ENCODE measurements at places on chromosomes 1 and 21.

GRCh38 chr1:243393096-243393495 is 137.3 kb downstream of the SDCCAG8 start:
- no peak for DNase-seq

GRCh38 chr1:61461406-61462384 is 263.2 kb downstream of the TM2D1 start:
- no peak for DNase-seq

- no peak for DNase-seq
These were observed 32.8 kb upstream of the ABCD3 start for GRCh38 chr1:94385308-94385929.

DNA sequence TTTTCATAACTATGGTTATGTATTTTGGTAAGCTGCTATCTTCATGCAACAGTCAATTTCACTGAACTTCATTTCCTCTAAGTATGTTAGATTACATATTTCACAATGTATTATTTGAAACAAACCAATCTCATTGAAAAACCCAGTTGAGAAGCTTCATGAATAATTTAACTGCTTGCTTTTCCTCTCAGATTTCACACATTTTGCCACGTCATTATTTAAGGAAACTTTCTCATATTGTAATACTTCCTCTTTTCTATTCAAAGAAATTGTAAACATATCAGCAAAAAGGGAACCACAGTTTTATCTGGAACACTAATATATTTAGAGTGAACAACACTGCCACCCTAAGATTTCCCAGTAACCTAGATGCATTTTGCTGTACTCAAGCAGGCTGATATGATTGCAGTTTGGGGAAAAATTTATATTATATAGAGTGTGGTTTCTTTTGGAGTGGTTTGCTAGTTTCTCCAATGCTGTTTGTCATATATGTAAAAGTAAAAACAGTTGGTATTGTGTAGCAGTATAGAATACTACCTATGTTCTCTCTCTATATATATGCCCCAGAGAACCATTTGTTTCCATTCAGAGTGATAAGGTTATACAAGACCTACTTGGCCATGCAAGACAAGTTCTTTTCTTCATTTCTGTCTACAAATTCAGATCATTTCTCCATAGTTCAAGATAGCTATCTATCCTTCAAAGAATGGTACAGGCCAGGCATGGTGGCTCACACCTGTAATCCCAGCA is 28.4 kb upstream of the AHCTF1 start:
- no peak for DNase-seq

DNA sequence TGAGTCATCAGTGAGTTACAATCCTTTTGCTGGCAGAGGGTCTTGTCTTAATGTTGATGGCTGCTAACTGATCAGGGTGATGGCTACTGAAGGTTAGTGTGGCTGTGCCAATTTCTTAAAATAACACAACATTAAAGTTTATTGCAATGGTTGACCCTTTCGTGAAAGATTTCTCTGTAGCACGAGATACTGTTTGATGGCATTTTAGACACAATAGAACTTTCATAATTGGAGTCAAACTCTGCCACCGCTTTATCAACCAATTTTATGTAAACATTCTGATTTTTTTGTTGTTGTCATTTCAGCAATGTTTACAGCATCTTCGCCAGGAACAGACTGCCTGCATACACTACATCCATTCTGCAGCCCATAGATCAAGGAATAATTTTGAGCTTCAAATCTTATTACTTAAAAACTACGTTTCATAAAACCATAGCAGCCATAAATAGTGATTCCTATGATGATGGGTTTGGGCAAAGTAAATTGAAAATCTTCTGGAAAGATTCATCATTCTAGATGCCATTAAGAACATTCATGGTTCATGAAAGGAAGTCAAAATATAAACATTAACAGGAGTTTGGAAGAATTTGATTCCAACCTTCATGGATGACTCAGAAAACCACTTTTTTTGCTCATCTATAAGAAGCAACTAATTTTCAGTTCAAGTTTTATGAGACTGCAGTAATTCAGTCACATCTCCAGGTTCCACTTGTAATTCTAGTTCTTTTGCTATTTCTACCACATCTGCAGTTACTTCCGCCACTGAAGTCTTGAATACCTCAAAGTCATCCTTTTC is 85.9 kb downstream of the TYW3 start:
- DNase-seq, result no peak

GRCh38 chr1:27038020-27038419 is 25.4 kb upstream of the TENT5B start:
- no peak for DNase-seq

DNA sequence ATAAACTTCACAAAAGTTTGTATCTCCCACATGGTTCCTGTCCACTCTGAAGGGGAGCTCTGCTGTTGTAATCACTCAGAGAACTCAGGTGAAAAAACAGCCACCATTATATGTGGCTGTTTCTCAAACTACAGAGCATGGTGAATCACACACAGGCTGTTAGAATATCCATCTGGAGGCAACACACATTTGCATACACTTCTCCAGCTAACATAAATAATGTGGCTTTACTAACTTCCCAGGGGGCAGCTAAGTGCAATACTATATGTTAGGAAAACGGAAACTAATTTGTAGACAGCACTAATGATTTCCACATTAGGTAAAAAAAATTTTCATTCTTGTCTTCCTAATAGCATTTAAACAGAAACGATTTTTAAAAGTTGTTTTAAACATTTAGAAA is 49.3 kb downstream of the PTGFR start:
- DNase-seq, result no peak

- no peak for DNase-seq
These were observed 53.9 kb downstream of the LAMC2 start for GRCh38 chr1:183239793-183240525.

- DNase-seq, result no peak
These were observed 144.0 kb downstream of the MAGI3 start for GRCh38 chr1:113534130-113534817.

DNA sequence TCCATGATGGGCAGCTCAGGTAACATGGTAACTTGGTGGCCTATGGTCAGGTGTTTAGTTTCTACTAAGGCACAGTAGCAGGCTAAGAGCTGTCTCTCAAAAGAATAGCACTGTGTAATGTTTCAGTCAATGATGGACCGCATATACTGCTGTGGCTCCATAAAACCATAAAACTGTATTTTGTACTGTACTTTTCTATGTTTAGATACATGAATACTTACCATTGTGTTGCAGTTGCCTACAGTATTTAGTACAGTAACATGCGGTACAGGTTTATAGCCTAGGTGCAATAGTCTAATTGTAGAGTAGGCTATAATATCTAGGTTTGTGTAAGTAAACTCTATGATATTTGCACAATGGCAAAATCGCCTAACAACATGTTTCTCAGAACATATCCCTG is 50.6 kb downstream of the SLC2A1 start:
- DNase-seq, result no peak

- no peak for DNase-seq
These were observed 40.9 kb upstream of the RALGPS2 start for GRCh38 chr1:178684111-178684510.

GRCh38 chr1:155176544-155177071 is 3.0 kb downstream of the TRIM46 start:
- DNase-seq, result peak; percentile 67

GRCh38 chr1:182175361-182175931 is 113.9 kb upstream of the ZNF648 start:
- DNase-seq, result no peak

DNA sequence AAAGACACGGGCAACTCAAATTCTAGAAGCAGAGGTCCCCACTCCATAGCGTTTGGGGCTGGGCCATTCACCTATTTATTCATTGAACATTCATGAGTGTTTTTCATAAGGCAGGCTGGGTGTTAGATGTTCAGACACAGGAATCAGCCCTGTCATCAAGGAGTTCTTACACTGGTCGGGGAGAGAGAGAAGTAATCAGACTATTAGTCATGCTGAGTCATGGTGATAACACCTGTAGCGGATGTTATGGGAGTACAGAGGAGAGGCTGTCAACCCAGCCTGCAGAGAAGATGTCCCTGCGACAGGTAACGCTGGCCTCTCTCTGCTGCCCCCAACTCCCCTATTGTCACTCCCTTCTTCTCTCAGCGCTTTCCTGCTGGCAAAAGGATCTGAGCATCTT is 17.2 kb downstream of the LY9 start:
- DNase-seq, result no peak

- no peak for DNase-seq
These were observed 502.3 kb downstream of the KCNT2 start for GRCh38 chr1:196105901-196106300.

DNA sequence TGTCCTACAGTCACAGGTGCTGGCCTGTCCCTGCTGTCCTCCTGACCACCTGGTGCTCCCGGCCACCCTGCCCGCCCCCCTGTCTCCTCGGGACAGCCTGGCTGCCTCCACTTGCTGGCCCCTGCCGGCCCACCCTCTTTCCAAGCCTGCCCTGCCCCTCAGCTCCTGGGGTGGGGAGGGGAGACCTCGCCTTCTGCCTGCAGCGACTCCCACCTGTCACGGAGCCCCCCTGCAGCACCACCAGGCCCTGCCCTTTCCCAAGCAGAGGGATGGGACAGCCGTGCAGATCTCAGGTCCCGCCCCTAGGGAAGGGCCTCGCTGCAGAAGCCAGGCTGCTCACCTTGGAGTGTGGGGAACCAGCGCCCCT is 7.5 kb downstream of the LRRC3 start:
- no peak for DNase-seq

GRCh38 chr1:84436876-84437655 is 38.8 kb downstream of the DNASE2B start:
- no peak for DNase-seq

- no peak for DNase-seq
These were observed 11.3 kb upstream of the SAMSN1 start for GRCh38 chr21:14557413-14557812.

- DNase-seq, result no peak
These were observed 34.2 kb downstream of the TNFRSF8 start for GRCh38 chr1:12097321-12097720.

- DNase-seq, result no peak
These were observed 7.3 kb downstream of the POU2F1 start for GRCh38 chr1:167227934-167228378.

- no peak for DNase-seq
These were observed 13.5 kb upstream of the TNFRSF8 start for GRCh38 chr1:12049616-12050015.

GRCh38 chr1:226877669-226878068 is 7.3 kb downstream of the PSEN2 start:
- DNase-seq, result no peak

DNA sequence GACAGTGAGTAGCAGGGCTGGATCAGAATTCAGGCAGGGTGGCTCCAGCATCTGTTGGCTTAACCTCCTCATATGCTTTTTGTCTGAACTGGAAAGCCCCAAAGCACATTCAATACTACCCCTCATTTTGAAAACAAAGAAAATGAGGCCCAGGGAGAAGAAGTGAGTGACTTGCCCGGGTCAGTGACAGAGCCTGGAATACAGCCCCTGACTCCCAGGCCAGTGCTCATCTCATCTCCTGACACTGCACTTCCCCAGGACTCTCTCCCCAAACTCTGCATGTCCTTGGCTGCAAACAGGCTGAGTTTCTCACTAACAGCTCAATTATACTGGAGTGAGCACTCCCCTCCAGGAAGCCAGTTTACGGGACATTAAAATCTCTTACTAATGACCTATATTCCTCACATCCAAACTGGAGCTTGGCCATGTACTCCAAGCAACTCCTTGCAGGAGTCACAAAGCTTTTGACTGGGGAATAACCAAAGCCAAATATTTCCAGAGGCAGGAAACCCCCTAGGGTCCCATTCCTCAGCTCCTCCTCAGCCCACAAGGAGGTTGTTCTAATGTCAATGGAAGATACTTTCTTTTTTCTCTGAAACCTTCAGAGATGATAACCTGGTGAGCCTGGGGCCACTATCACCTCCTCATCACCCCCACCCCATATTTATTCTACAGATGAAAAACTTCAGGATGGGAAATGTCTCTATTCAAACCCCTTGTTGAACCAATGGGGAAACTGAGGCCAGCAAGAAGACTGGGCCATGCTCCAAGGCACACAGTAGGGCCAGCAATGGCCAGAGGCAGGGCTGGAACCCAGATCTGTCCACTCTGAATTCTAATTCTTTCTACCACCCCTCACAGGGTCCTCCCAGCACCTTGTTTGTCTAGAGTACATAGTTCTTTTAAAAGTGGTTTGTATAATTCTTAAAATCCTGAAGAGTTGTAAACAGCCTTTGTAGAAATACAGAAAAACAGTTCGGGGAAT is 127.0 kb downstream of the PLPP3 start:
- DNase-seq, result no peak

DNA sequence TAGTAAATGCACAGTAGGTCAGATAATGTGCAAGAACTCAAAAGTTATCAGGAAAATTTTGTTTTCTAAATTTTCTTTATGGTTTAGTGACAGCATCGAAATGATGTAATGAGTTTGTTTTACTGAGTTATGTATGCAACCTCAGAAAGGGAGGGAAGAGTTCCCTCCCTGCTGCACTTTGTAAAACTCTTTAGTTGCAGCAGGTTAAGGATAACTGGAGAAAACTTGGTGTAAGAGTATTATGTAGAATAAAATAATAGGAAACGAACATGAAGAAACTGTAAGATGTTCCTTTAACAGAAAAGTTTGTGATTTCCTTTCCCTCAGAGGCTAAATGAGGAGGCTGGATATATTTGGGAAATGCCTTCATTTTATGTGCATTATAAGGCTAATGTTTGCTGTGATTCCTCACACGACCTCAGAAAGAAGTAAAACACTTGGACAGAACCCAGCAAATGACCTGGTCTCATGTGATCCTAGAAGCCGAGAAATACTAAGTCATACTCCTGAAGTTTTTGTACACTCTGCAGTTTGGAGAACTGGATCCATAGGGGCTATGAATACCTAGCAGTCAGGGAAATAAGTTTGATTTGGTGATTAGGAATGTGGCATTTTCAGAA is 35.4 kb downstream of the ADGRL2 start:
- no peak for DNase-seq

DNA sequence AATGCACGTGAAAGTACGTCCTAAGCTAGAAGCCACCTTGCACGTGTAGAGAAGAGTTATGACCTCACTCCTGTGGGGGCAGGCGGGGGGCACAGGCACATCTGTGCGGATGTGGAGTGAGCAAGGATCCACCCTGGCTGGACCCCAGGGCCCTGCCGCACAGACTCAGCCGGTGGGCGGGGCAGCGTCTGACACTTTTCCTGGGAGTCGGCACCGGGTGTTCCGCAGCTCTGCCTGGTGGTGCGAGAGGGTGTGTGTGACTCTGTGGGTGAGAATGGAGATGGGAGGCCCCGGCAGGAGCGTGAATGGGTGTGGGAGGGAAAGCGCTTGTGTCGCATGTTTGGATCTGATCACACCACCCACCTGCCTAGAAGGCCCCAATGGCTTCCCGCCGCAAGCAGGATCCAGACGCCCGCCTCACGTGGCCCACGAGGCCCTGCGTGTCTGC is 29.5 kb downstream of the RAP1GAP start:
- DNase-seq, result no peak

- no peak for DNase-seq
These were observed 248.3 kb upstream of the KAZN start for GRCh38 chr1:14350197-14350596.

GRCh38 chr1:173201969-173202368 is 5.2 kb downstream of the TNFSF4 start:
- no peak for DNase-seq

- no peak for DNase-seq
These were observed 70.5 kb upstream of the APOBEC4 start for GRCh38 chr1:183723571-183723970.

- no peak for DNase-seq
These were observed 918.2 kb upstream of the ADGRL2 start for GRCh38 chr1:80882553-80882952.

All from activated naive CD8-positive, alpha-beta T cell treated with anti-CD3 and anti-CD28 coated beads, Interleukin-2, amount 50 U/mL, for 16 hours (primary cell).